ENCODE measurements at places on chromosomes 2 and 18. TPM values are rescaled to one million over a fixed set of nuclear protein-coding genes. Genes with fewer than 3 reads are reported as not detected.

DNA sequence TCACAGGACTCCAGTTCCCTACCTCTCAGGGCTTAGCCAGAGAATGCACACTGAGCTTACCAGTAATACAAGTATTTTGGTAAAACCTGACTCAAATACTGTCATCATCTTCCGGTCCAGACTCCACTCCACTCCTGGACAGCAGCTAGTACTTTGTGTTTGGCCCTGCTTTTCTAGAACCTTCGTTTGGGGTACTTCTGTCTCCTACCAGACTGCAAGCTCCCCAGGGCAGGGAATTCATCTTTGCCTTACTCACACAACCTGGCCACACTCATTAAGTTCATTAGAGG is 108.9 kb upstream of the CDC42EP3 start:
- no peak for DNase-seq

DNA sequence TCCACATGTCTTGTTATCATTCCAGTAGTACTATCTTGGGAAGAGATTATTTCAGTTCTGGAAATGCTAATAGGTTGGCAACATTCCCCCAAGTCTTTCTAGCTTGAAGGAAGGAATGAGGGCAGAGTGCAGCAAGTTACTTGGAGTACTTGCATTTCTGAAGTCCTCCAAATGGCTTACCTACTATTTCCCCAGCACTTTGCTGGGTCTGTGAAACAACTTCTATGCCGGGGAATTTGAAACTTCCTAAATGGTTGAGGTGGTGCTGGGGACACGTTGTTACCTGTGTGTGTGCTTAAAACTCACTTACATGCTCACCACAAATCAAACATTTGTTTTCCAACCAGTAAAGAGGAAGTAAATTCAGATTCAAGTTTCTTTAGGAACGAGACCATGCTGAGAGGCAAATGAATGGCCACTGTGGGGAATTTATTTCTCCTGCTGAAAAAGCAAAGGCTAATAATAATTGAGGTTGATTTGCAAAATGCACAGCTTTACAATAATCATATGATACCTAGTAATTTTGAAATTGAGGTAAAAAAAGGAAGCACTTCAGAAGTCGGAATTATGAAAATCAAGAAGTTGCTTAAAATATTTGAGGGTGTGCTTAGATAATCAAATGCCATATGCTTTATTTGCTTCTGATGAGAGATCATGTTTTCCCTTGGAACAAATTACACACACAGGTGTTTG is 1167.7 kb upstream of the ZEB2 start:
- DNase-seq: no peak

DNA sequence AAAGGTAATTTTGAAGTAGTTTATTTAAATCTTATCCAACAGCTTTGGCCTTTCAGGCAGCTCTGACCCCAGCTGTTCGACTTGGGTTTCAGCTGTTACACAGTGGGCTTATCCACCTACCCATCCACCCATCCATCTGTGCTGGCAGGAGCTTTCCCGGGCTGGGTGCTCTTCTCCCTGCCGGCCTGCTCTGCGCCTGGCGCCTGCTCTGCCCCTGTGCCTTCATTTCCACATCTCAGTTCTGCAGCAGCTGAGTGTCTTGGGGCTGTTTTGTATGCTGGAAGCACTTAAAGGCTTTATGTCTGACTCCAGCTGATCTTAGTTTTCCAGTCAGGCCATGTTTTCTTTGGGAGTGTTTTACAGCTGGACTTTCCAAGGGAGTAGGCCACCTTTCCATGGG is 24.2 kb downstream of the LDLRAD4 start:
- DNase-seq: no peak

GRCh38 chr18:48649231-48649630 is 110.4 kb downstream of the CTIF start:
- DNase-seq: no peak

DNA sequence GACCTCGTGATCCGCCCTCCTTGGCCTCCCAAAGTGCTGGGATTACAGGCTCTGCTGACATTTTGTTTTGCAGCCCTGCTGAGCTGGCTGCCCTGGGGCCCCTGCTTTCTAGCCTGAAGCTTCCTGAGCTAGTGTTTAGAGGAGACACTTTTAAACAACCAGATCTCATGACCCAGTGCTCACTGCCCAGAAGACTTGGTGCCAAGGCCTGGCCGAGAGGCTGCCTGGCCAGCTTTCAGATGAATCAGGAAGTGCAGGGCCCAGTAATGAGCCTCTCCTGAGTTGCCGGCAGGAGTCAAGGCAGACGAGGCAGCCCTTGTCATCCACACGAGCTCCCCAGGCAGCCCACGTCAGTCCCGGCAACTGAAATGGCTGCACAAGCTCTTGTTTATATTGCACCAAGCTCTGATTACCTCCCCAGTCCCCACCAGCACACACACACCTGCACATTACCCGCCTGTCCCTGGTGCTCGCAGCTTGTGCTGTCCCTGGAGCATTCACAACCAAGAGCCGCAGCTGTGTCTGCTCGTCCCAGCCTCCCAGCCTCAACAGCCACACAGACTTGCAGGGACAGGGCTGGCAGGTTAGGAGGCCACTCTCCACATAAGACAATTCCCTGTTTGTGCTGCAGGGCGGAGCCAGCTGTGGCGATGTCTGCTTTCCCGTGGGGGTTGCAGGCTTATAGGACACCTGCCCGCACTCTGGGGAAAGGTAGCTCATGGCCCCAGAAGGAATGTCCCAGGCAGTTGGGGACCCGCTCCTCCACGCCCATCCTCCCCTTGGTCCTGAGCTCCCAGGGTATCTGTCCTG is 331.2 kb upstream of the MYT1L start:
- DNase-seq: no peak

DNA sequence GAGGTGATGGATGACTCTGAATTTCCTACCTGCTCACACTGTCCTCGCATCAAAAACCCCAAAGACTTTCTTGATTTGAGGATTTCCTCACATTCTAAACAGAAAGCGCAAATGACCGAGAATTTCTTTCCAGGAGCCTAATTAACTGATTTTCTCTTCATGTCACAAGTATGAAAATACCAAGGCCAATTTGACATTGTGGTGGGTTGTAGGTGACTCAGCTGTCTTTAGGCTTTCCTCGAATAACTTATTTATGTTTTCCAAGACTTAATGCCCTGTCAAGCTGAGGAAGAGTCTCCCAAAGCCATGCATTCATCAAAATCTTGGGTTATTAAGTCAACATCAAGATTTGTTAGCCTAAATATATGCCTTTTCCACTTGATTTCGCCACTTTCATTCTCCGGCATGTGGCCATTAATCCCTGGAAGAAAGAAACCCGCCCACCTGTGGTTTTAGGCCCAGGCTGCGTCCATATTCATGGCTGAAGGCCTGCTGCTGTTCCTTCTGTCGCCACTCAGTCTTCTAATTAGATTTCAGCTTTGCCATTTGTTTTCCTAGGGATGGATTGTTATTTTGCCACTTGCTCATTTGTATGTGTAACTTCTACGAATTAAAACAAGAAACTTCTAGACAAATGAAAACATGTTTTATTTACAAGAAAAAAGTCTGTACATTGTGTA is 84.9 kb downstream of the ST6GAL2 start:
- no peak for DNase-seq

DNA sequence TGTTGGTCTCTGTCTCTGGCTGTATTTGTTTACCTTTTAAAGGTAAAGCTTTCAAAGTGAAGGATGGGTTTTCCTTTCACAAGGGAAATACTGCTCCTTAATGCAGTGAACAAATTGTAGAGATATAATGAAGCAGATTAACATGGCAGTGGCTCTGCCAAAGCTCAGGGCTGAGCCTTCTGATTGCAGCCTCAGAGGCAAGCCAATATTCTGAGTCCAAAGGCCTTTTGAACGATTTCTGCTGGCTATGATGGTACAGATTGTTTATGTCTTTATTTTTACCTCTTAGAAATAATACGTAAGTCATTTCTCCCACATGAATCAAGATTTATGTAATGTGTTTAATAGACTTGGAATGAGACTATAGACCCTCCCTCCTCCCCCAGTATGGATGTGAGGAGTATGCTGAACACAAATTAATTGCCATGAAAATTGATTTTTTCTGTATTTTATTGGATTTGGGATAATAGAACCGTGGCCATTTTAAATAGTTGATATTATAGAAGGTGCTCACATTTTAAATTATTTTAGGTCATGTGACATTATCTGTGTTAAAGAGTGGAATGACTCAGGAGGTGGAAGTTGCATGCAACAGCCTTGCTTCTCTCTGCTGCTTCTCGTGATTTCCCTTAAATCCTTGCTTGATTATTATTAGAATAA is 772 bp downstream of the SCN2A start:
- DNase-seq: no peak

- no peak for DNase-seq
Measured at GRCh38 chr18:11500153-11501122, 109.0 kb upstream of the SLC35G4 start.

Gene EVA1A
- not detected for total RNA-seq

Gene PLGLB1
- total RNA-seq: 5.4 TPM

Gene KCNE4
- 2.0 TPM for total RNA-seq

All from mucosa of descending colon (tissue), 3 donors.